ENCODE measurements at places on chromosomes 1 and 21.

GRCh38 chr1:15676010-15676409 lies 8.1 kb upstream of the PLEKHM2 start:
- DNase-seq: no peak

GRCh38 chr1:205590777-205591513 lies 40.9 kb downstream of the ELK4 start:
- DNase-seq: no peak

- DNase-seq: no peak
These were observed 402.1 kb downstream of the SETD4 start for GRCh38 chr21:35658242-35658641.

GRCh38 chr1:157194731-157195520 lies 56.7 kb upstream of the ETV3 start:
- no peak for DNase-seq

DNA sequence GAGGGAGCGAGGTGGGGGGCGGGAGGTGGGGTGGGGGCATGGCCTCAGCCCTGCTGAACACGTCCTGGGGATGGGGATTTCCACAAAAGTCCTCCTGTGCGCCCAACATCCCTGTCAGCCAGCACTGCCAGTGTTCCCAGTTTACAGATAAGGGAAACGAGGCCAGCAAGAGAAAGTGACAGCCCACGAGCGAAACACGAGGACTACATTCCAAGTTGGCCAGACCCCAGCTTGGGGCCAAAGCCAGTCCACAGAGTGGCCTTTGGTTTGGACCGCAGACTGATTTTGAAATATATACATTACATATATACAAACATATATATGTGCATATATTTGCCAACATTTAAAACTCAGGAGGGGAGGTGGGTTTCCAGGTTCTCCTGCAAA lies 5.0 kb downstream of the FBXO2 start:
- DNase-seq: no peak

DNA sequence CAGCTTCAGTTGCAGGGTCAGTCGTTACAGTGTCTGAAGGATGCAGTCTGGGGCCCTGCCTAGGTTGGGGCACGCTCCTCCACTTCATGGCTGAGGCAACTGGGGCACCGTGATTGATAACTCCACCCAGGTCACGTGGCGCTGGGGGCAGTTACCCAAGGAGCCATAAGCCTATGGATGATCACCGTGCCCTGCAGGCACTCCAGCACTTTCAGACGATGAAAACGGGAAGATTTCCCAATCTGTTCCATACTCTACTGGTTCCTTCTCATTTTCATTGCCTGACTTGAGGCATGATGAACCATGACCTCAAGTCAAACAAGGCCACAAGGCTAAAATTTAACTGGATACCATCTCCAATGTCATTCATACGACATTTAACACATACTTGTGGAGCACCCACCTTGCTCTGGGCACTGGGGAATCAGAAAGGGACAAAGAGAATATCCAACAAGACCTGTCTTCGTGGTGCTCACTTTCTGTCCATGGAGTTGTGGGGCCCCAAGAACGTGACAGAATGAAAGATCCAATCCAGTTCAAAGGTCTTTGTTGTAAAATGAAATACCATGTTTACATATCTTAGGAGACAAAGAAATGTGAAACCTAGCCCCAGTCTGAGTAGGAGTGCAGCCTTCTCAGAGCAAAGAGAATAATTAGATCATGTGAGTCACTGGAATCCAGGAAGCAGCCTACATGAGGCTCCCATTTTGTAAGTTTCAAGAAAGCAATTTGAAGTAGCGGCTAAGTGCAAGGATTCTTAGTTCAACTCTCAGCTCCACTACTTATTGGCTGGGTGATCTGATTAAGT lies 39.4 kb upstream of the SPOCD1 start:
- no peak for DNase-seq

DNA sequence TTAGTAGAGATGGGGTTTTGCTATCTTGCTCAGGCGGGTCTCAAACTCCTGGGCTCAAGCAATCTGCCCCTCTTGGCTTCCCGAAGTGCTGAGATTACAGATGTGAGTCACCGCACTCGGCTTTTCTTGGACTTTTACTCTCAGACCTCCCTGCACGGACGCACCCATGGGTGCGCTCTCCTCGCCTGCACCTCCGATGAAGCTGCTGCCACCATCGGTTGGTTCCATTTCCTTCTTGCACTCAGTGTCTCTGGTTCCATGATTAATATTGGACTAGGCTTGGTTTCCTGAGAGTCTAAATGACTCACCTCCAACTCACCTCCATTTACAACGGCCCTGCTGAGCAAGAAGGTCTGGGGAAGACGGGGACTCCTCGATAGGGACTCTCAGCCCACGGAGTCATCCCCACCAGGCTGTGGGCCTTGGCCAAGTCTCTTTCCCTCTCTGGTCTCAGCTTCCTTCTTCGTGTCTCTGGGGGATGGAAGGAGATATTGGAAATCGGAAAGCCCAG lies 6.7 kb upstream of the TNFRSF8 start:
- DNase-seq: no peak

- no peak for DNase-seq
These were observed 19.1 kb upstream of the HMGCS2 start for GRCh38 chr1:119787776-119788175.

GRCh38 chr21:26461500-26461899 lies 111.6 kb downstream of the CYYR1 start:
- no peak for DNase-seq

GRCh38 chr21:45364468-45365185 lies 40.3 kb upstream of the COL18A1 start:
- no peak for DNase-seq

GRCh38 chr1:51699391-51699790 lies 82.5 kb downstream of the OSBPL9 start:
- no peak for DNase-seq

- no peak for DNase-seq
These were observed 365.6 kb upstream of the ADGRL2 start for GRCh38 chr1:81435175-81435574.

DNA sequence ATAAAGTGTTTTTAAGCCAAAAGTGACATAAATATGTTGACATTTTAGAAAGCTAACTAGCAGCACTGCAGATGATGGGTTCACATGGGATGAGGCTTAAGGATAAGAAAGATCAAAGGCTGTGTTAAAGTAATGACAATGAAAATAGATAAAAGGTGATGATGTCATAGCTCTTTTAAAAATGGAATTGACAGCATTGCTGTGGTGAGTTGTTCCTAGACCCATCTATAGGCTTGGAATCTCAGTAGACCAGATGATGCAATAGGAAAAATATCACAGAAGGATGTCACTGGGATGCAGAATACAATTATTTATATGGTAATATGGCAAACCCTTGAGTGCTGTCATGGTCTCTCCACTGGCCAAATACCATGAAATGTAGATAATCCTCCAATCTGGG lies 286.0 kb downstream of the PLA2G4A start:
- DNase-seq: no peak

GRCh38 chr1:8078176-8078671 lies 52.1 kb upstream of the ERRFI1 start:
- no peak for DNase-seq

DNA sequence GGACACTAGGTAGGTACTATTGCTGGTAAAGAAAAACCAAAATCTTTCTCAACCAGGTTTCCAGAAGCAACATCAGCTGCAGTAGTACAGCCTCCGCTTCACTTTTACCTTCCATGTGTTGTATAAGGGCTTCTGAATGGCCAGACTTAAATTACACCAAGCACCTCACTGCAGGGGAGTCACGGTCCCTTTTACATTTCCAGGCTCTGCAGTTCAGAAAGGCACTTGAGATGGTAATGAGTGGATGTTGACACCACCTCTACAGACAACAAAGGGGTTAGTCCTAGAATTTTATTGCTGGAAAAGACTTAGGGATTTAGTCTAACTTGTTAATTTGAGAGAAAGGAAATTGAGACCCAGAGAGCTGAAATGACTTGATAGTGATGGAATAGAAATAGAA lies 12.0 kb upstream of the DUSP12 start:
- DNase-seq: no peak

- DNase-seq: no peak
These were observed 184.0 kb upstream of the C1orf174 start for GRCh38 chr1:4084048-4084431.

- no peak for DNase-seq
These were observed 4.2 kb downstream of the FABP3 start for GRCh38 chr1:31368611-31369107.

GRCh38 chr21:44774972-44775371 lies 26.6 kb downstream of the UBE2G2 start:
- no peak for DNase-seq

GRCh38 chr1:84387480-84388163 lies 10.7 kb upstream of the DNASE2B start:
- no peak for DNase-seq

DNA sequence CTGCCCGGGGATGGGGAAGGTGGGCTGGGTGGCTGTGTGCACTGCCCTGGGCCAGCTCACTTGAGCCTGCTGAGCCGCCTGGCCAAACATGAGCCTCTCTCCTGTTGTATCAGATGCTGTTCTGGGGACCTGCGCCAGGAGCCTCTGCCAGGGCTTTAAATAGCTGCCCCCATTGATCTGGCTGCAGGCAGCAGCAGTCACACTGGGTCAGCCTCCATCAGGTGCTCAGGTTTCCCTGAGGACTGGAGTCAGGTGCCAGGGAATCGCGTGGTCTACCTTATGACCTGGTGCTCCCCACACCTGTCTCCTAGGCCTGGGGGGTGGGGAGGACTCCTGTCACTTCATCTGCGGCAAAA lies 700 bp upstream of the CCDC28B start:
- DNase-seq: no peak

GRCh38 chr1:150973258-150973835 lies 1.3 kb downstream of the CERS2 start:
- DNase-seq: peak; percentile 6

DNA sequence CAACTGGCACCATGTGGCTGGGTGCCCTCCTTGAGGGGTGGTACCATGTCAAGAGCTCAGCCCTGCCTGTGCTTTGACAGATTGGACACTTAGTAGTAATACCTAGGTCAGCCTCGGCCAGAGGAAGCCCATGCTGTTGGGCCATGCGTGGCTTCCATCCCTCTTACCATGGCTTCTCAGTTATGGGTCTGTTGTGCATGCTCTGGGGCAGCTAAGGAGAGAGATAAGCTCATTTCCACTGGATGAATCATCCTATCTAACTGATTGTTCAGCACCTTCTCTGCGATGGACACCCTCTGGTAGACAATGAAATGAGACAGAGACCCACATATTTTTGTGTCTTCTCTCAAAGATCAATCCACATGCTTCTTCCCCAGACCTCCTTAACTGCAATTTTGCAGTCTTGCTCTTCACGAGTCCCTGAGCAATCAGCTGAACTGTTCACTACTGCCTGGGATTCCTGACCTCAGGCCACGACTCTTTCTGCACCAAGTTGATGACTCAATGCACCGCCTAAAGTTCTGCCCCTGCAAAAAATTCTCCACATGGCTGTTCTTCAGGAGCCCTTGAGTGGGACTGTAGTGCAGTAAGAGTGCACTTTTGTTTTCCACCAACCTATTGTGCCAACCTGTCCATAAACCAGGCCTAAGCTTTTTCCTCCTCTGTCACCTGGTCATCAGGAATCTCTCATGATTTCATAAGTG lies 6.9 kb upstream of the TRIM62 start:
- no peak for DNase-seq

- no peak for DNase-seq
These were observed 327.3 kb downstream of the SIPA1L2 start for GRCh38 chr1:232302376-232303221.

DNA sequence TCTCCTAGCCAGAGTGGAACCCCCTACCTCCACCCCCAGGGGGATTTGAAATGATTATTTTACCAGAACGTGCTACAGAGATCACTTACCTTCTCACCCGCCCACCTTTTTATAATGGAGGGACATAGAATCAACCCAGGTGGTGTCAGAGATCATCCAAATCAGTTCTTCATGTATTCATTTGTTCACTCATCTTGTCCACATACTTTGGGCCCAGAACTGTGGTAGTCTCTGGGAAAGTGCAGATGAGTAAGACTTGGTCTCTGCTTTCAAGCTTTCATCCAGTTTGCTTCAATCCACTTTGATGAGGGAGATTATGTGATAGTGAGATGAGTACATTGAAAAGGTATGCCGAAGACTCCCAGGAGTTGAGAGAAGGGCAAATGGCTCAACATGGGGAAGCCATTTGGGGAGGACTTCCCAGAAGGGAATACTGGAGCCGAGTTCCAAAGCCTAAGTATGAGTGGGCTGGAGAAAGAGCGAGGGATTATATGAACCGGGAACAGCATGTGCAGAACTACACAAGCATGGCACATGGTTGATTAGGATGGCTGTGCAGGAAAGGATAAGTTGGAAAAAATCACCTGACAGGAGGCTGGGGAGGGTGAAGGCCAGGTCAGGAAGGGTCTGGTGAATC lies 1.9 kb downstream of the FGGY start:
- no peak for DNase-seq

DNA sequence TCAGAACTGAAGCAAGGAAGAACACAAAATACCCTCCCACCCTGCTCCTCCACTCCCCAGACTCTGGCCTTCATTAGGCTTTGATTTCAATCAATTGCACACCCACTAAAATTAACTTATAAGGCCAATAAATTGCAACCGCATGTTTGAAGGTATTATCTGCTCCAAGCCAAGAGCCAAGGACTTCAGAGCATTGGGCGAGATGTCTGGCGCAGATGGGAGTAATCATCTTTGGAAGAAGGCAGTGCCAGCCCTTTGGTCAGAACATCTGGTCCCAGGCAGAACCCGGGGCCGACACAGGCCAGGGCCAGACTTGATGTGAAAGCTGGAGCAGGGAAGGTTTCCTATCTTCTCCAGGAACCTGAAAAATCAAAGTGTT lies 60.0 kb downstream of the SLC66A1 start:
- no peak for DNase-seq

DNA sequence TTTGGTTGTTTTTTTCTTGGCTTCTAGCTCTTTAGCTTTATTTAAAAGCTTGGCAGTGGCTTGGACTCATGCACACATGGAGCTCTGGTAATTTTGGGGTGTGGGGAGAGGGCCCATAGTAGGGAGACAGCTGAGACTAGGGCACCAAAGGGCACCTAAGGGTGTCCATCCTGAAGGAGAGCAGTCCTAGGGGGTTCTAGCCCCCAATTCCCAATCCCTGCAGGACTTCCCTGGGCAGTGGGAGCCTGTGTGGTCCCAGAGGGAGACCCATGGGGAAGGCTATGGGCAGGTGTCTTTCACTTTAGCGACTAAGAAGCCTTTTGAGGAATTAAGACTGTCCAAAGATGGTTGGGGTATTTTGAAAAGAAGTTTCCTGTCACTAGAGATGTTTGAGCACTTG lies 6.9 kb downstream of the CYP4B1 start:
- DNase-seq: no peak

DNA sequence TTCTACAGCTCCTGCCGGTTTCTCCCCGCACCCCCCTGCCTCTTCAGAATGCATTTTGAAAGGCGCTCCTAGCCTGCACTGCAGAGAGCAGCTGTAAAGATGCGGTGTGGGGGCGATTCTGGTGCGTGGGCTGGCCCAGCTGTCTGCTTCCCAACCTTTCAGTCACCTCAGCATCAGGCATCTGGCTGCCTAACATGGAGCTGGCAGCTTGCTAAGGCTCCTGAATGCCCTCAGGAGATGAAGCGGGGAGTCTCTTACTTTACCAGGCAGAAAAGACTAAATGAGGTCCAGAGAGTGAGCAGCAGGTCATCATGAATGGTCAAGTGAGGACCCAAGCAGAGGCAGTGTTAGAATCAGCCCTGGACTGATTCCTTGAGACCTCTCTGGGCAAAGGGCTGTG lies 8.7 kb downstream of the IER5 start:
- DNase-seq: no peak

GRCh38 chr1:82628887-82629286 lies 828.2 kb downstream of the ADGRL2 start:
- no peak for DNase-seq

Data from immature natural killer cell (primary cell).